ENCODE measurements at places on chromosomes 11 and 22. TPM values are rescaled to one million over a fixed set of nuclear protein-coding genes. Genes with fewer than 3 reads are reported as not detected.

Gene OR2AG1
- not detected for total RNA-seq

GRCh38 chr11:8610532-8611116 is 16.6 kb upstream of the STK33 start:
- DNase-seq, result no peak

Gene GTPBP1
- total RNA-seq, result 34.6 TPM

- no peak for DNase-seq
Measured at GRCh38 chr11:130499828-130500227, 51.4 kb downstream of the ADAMTS15 start.

GRCh38 chr22:35439365-35439717 is 39.4 kb downstream of the MCM5 start:
- no peak for DNase-seq

GRCh38 chr22:35637254-35637653 is 11.0 kb upstream of the APOL6 start:
- DNase-seq, result no peak

DNA sequence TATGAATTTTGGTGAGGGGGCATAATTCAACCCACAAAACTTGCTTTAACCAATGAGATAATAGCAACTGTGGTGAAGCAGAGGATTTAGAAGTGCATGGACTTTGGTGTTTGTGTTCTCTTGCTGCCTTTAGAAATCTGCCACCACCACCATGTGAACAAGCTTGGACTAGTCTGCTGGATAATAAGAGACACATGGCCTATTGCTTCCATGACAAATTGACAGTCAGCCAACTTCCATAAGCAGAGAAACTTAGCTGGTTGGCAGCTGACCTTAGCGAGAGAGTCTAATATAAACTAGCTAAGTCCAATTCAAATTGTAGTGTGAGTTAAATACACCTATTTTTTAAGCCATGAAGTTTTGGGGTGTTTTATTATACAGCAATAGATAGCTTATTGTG is 482.1 kb upstream of the ANO5 start:
- no peak for DNase-seq

- no peak for DNase-seq
Measured at GRCh38 chr11:76637491-76638269, 32.9 kb downstream of the LRRC32 start.

GRCh38 chr11:66870131-66870530 is 13.3 kb downstream of the LRFN4 start:
- no peak for DNase-seq

DNA sequence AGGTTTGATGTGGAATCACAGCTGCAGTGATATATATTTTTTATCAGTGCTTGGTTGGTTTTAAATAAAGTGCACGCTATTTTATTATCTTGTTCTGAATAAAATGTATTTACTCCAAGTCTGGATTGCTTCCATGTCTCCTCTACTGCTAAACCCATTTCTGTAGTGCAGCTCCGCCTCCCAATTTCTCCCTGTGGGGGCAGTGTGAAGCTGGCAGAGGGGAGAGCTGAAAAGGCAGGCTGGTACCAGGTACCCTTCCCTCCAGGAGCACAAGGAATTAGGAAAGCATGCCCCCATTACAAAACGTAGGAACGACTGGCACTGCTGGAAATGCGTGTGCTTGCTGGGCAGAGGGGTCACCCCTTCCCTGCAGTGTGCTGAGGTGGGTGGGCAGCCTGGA is 934 bp upstream of the TMEM132A start:
- DNase-seq, result no peak

GRCh38 chr22:38218661-38219622 is 17.1 kb downstream of the MAFF start:
- DNase-seq, result no peak

GRCh38 chr11:11743216-11743615 is 98.6 kb upstream of the USP47 start:
- no peak for DNase-seq
